ENCODE measurements at places on chromosomes 11 and 22.

GRCh38 chr11:15599376-15599775, 484.7 kb downstream of the INSC start:
- no peak for DNase-seq

- no peak for DNase-seq
Observed at GRCh38 chr11:92123540-92123939, 101.1 kb upstream of the FAT3 start.

- no peak for DNase-seq
Observed at GRCh38 chr11:2945757-2946287, 16.6 kb upstream of the PHLDA2 start.

DNA sequence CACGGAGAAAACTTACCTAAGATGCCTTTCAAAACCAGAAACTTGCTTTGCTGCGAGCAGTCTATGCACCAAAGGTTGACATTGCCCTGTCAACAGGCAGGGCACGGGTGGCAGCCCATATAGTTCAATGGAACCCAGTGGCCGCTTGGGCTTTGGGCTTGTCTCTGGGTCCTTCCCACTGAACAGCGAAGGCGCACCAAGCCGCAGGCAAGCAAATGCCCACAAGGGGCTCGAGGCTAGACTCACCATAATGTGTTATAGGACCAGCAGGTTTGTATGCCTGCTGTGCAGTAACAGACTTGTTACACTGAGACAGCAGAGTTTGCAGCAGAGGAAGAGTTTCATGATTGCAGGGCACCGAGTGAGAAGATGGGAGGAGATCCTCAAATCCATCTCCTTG, 20.3 kb downstream of the CLDN5 start:
- DNase-seq, result no peak

All from T-helper 22 cell (primary cell).